ENCODE measurements at places on chromosomes 3 and 15.

DNA sequence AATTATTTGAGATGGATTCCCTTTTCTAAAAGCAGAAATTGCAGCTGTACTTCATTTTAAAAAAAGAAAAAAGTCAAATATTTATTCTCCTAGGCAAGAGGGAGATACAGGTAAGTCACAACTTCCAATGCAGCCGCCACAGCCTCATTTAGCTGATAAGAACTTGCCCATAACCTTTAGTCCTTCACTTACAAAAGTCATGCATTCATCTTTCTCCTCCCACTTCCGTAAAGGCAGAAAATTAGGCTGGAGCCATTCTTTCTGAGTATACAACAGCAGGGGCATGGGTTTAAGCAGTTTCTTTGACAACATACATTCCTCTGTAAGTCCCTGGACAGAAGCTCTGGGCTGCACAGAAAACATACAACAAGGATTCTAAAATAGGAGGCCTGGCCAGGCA, 4.3 kb downstream of the SUCLG2 start:
- DNase-seq: no peak

DNA sequence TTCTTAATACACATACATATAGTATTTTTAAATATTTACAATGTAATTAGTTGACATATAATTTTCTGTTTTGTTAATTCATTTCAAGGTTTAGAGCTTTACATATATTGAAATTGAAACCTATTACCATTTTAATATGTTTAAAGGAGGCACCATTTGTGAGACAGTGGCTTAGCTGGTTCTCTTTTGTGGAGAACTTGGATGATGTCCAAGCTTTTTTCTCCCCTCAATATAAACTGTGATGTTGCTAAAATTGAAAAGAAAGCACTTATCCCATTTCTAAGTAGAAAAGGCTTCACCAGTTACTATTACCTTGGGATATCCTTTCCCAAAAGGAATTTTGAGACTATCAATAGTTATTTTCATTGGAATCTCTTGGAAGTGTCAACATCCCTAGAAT, 707.2 kb downstream of the NTRK3 start:
- no peak for DNase-seq

GRCh38 chr3:106425026-106425425, 556.2 kb upstream of the CBLB start:
- no peak for DNase-seq

GRCh38 chr15:46569781-46570180, 935.0 kb downstream of the SQOR start:
- DNase-seq: no peak

DNA sequence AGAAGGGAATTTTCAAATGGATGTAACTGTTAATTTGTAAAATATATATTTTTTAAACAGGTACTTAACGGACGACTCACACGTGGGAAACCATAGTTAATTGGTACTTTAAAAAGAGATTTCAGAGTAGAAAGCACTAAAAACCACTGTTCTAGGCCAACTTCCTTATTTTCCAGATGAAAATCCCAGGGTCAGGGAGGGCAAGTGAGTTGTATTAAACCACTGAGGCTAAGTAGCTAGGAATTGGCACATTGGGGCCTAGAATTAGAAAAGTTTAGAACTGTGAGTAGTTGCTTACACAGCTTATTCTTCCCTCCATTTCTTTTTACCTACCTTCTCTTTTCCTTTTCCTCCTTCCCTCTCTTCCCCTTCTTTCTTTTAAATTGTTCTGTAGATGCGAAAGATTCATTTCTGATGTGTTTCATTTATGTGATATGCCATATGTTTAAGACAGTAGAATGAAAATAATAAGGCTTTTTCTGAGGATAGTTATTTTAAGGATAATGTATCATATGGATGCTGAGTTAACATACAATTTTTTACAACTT, 4.1 kb upstream of the UTS2B start:
- DNase-seq: no peak

DNA sequence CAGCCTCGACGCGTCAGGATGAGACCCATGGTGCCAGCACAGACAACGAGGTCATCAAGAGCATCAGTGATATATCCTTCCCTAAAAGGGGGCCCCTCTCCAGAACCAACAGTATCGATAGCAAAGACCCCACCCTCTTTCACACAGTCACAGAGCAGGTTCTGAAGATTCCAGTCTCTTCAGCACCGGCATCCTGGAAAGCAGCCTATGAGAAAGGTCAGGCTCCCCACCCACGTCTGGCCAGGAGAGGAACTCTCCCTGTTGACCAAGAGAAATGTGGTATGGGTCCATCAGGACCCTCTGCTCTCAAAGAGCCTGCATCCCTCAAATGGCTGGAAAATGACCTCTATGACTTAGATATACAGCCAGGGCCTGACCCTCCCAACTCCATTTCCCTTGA, 11.6 kb downstream of the ANKRD34C start:
- DNase-seq: no peak

DNA sequence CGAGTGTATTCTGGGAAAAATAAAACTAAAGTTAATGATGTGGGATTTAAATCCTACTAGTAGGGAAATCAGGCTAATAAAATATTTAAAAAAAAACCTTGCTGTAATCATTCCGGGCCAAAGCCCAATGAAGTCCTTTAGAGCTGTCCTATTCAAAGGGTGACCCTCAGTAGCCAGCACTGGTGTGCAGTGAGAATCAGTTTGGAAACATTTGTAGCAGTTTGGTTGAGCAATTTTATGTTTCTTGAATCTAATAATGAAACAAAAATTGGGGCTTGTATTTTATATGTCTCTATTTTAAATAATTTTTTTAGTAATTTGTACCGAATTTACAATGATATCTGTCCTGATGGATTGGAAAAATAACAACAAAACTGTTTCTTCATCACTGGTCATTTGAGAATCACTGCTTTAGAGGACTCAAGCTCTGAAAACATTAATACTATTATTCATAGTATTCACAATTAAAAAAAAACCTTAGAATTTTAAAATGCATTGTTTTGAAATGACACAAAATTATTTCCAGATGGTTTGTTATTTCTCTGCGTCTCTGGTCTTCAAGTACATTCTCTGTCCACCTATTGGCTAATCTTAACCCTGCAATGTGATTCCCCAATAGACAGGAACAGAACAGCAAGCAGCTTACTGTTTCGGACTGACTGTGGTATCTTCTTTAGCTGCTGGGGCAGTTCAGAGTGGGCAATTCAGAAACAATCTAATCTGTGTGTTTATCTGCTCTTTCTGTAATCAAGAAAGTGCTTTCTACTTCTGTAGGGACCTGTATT, 71.2 kb downstream of the OTOL1 start:
- DNase-seq: no peak

DNA sequence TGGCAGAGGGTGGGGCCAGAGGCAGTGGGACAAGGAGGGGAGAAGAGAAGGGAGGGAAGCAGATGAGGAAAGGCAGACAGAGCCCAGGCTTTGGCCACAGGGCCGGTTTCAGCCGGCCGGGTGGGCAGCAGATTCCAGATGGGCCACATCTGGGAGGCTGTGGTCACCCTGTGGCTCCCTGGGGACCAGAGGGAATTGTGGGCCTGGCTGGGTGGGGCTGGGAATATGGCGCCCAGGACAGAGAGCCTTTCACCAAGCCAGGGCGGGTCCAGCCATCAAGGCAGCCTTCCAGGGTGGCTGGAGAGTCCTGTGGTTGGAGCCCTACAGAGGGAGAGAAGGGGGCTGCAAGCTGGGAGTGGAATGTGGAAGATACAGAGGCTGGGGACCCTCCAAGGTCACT, 18.9 kb downstream of the PTH1R start:
- no peak for DNase-seq

- peak; percentile 56 for DNase-seq
Measured at GRCh38 chr3:127629467-127630403, 750 bp downstream of the PODXL2 start.

GRCh38 chr3:46423588-46423987, 16.5 kb downstream of the CCRL2 start:
- no peak for DNase-seq

- no peak for DNase-seq
Measured at GRCh38 chr3:119145500-119146167, at the start of gene TEX55. Gene TEX55, plus strand, starts transcription at chr3:119146165. Its CDS starts 25 bp downstream, at chr3:119146190.

DNA sequence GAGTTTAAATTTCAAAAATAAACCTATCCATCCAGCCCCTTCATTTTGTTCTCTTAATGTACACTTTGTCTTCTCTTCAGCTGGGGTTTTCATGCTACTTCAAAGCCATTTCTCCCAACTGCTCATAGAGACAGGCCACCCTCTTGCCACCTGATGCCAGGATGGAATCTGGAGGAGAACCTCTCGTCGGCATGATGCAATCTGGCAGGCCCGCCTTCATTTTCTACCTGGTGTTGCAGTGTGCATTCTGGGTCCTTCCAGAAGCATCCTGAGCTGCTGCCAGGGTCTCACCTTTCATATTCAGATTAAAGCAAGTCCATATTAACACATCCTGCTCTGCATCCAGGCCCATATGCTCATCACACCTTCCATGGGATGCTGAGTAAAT, 60.8 kb downstream of the CTNNB1 start:
- no peak for DNase-seq

DNA sequence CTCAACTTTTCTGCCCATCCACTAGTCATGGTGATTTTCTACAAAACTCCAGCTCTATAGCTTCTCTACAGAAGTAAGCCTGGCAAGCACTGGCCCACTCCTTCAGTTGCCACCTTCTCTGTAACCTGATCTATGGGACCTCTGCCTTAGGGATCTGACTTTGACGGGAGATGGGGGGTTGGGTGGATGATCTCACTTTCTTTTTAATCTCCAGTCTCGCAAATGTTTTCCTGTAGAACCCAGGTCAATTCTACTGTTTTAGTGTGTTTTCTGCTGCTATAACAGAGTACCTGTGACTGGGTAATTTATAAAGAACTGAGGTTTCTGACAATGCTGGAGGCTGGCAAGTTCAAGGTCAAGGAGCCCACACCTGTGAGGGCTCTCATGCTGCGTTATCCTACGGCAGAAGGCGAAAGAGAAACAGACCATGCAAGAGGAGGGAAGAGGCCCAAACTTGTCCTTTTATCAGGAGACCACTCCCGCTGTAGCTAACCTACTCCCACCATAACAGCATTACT, 189.9 kb upstream of the THRB start:
- no peak for DNase-seq

DNA sequence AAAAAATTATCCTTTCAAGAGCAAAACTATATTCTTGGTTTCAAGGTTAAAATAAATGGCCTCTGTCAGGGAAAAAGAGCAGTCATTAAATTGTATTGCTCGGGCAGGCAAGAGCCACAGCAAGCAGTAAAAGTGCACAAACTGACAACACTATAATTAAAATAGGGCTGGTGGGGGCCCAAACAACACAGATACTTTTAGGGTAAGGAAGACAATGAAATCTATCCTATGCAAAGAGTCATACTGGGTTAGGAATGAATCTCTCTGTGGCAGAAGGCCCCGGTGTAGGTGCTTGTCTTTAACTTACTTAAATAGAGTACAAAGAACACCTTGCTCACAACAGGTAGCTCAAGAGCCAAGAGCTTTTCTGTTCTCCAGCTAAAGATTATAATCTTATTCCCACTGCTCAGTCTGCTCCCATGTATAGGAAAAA, 94.7 kb downstream of the DLG1 start:
- no peak for DNase-seq

DNA sequence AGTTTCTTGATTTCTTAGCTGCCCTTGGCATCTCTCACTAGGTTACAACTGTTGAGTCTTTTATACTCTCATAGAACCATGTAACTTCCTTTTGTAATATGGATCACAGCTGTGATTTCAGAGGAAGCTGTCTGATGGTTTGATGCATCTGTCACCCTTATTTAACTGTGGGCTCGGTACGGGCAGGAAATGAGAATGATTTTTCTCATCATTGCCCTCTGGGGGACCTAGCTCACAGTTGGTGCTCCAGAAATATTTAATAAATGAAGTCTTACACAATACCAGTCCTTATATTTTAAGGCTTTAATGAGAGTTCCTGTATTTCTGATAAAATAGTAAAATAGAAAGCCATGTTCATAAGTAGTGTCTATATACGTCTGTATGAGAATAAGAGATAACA, 151.2 kb downstream of the EBLN2 start:
- DNase-seq: no peak

GRCh38 chr15:100434561-100434960, 92.8 kb upstream of the ADAMTS17 start:
- DNase-seq: no peak

- no peak for DNase-seq
Measured at GRCh38 chr3:102529452-102529851, 94.6 kb downstream of the ZPLD1 start.

DNA sequence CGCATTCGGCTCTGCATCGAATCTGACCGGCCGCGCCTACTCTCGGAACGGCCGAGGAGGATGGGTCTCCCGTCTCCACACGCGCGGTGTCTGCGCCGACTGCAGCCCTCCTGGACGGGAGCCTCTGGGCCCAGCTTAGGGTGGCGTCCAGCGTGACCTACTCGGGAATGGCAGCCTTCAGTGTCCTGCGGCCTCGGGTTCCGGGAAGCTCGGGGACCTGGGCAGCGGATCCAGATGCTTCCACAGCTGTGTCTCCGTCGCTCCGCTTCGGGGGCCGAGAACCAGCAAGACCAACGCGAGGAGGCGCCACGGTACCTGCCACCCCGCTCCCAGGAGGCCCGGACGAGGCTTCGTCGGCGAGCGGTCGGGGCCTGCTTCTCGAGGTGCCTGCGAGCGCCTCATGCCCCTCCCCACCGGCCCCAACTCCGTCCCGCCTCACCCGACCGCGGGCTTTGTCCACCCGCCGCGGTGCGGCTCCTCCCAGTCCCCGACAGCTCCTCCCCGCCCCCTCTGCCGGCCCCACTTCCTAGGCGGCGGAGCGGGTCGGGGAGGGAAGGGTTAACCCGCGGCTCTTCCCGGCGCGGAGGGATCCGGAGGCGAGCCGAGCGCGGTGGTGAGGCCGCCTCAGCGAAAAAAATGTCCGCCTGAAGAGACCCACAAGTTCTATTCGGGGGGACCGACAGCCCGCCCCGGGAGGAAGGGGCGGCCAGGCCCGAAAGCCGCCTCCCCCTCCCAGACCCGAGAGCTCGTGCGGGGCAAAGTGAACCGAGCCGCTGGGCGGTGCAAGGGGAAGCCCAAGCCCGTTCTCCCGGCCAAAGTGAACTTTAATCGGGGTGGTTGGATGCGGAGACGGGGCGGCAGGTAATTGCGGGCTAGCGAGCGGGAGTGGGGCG, at the start of gene TCF12:
Gene TCF12, plus strand, starts transcription at position 599 of the 893 bp plus-strand sequence. CDS start 1,270 bp downstream, outside the sequence.
- DNase-seq: peak; percentile 70

DNA sequence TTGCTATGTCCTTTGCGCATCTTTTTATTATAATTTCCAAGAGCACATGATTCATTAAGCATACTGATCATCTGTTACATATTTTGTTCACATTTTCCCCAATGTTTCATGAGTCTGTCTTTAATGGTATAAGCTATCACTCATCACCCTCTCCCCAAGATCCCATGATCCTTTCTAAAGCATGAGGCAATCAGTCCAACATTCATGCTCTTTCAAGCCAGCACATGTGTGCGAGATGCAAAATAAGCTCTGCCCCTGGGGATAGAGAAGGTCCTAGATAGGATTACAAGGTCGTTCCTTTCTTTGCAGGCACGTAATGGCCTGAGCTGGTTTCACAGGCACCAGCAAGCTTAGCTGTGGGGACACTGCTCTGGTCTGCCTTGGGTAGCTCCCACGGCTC, 32.2 kb upstream of the B3GNT5 start:
- no peak for DNase-seq

- no peak for DNase-seq
Measured at GRCh38 chr3:133277813-133278212, 122.0 kb upstream of the BFSP2 start.

- no peak for DNase-seq
Measured at GRCh38 chr3:46913644-46914043, 36.1 kb downstream of the PTH1R start.

Measured in stimulated activated CD8-positive, alpha-beta memory T cell treated with anti-CD3 and anti-CD28 coated beads, Interleukin-7, amount 100 ng/mL, for 4 hours (primary cell).